ENCODE measurements at places on chromosomes 11 and 22.

- DNase-seq, result no peak
Measured at GRCh38 chr11:19398273-19398672, 157.5 kb upstream of the E2F8 start.

DNA sequence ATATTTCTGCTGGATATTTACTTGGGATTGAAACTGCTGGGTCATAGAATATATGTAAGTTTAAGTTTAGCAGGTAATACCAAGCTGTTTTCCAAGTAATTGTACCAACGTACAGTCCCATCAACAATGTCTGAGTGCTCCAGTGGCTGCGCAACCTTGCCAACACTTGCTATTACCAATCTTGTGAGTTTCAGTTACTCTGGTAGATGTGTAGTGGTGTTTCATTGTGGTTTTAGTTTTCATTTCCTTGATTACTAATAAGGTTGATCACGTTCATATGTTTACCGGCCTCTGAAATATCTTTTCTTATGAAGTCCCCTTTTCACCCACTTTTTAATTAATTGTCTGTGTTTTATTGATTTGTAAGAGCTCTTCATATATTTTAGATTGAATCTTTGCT lies 370.6 kb upstream of the CADM1 start:
- DNase-seq, result no peak

DNA sequence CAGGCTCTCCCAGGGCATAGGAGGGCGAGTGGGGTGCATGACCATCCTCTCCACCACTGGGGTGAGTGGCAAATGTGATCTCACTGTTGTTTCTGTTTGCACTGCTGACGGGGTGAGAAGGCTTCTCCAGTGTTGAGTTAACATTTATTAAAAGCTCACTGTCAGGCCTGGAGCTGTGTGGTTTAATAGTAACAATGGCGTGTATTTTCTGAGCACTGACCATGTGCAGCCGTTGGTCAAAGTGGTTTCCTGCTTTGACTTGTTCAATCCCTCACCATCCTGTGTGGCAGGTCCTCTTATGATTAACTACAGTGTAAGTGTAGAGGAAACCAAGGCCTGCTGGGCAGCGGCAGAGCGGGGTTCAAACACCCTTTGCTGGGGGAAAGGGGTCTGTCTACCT lies 4.4 kb downstream of the A4GALT start:
- DNase-seq, result no peak

GRCh38 chr11:119983816-119984215 lies 154.1 kb downstream of the TRIM29 start:
- DNase-seq, result no peak

DNA sequence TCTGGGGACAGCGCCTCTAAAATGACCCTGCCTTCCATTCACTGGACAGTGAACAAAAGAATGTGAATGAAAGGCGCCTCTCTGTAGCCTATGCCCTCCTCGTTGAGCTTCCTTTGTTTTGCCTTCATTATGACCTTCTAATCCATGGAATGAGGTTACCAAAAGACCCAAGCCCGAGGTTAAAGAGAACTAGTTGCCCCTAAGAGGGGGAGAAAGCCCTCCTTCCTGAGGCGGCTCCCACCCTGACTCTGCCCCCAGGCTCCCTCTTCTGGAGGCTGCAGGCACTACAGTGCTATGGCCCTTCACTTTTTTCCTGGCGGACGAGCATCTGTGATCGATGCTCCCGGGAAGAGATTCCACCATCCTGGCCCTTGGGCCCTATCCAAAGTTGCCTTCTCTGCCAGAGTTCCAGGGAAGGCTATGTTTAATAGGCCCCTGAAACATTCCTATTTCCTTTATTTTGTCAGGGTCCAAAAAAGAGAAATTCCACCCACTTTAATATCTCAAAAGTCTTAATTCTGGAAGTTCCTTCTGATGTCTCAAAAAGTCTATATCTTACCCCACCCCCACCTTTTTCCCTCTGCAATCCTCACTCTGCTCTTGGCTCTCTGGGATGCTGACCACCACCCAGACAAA lies 147.3 kb downstream of the FEZ1 start:
- no peak for DNase-seq

DNA sequence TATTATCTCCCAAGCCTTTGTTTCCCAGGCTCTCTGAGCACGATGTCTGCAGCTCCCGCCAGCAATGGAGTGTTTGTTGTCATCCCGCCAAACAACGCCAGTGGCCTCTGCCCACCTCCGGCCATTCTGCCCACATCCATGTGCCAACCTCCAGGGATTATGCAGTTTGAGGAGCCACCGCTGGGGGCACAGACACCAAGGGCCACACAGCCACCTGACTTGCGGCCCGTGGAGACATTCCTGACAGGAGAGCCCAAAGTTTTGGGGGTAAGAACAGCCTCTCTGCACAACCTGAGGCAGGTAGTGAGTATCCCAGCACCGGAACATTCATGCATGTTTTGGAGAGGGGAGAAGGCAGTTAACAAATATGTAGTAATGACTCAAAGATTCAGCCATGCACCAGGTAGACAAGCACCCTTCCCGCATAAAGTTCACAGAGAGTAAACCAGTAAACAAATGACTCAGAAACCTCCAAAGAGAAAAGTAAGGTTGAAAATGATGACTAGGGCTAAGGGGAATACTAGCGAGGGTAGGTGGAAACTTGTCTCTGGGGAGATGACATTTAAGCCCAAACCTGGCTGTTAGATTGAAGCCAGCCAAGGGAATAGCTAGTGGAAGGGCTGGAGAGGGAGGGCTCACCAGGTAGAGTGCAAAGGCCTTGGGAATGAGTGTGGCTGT lies 7.2 kb downstream of the MS4A15 start:
- no peak for DNase-seq
